ENCODE measurements at places on chromosomes 2 and 18.

DNA sequence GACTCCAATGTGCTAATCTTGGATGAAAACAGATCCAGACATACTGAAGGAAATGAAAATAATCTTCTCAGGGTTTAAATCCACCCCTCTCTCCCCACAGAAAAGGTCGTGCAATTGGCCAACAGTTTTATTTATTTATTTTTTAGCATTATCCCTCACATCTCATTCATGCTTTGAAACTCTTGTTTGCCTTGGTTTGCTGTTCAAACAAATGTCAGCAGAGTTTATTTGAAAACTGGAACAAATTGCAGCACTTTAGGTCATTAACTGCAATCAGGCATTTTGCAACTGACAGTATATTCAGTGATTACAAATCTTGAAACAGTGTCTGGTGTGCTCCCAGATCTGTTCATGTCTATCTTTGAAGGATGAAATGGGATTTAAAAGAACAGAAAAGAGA, 220.6 kb downstream of the SLC4A10 start:
- DNase-seq: no peak

GRCh38 chr2:23862716-23863426, 64.1 kb downstream of the ATAD2B start:
- no peak for DNase-seq

- DNase-seq: no peak
Measured at GRCh38 chr2:30421604-30422443, 25.2 kb upstream of the LCLAT1 start.

DNA sequence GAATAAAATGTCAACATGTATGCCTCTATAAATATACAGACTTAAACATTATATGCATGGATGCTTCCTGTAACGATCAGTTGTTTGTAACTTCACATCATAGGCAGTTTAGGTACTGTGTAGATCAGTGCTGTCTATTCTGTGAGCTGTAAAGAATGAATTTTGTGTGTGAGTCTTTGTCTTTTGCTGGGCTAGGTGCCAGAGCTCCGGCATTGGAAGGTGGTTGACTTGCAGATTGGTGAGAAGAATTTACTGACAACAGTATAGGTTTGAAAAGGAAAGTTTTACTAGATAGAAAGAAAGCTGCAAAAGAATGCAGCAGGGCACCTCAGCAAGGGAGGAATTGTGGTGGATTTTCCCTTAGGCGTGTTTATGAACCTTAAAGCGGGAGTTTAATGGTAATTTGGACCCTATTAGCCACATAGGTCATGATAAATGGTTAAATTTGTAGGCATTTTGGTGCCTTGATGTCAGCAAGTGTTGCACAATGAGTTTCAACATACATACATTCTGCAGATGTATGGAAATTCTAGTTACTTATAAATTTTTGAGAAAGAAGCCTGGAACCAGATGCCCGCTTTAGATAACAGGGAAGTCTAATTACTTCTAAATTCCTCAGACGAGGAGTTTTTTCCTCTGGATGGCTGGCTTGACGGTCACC, 6.7 kb upstream of the QPCT start:
- DNase-seq: no peak

GRCh38 chr2:85394976-85395375, 15.2 kb downstream of the CAPG start:
- DNase-seq: no peak

DNA sequence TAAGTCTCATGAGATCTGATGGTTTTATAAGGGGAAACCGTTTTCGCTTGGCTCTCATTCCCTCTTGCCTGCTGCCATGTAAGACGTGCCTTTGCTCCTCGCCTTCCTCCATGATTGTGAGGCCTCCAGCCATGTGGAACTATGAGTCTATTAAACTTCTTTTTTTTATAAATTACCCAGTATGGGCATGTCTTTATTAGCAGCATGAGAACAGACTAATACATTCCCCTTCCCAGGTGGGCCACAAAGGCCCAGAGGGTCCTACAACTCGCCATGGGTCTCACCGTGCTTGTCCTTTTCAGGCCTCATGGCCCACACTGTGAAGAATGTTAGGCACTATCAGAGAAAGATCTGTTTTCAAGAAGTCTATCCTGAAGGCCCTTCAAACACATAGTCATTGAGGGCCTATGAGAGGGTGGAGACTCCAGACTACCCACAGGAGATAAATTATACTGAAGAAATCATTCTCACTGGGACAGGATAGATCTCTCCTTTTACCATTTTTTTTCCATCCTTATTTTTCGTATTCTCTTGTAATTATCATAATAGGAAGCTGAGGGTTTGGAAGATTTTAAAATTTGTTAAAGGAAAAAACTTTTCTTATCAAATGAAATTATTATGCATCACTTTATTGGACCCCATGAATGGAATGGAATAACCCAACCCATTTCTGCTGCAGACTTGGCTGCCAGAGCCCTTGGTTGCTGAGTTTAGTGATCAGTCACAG, 91.0 kb upstream of the MSH2 start:
- DNase-seq: no peak

DNA sequence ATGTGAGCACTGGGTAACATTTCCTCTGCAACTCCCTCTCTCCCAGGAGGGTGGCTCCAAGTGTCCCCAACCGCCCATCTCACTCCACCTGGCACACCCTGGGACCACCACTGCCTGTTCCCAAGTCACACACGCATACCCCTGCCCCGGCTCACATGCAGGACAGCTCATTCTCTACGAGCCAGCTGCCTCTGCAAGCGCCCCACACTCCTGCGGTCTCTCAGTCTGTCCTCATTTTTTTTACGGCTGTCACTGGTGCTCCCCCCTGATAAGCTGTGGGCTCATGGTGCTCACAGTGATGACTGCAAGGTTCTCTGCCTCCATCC, 30.8 kb downstream of the AFG3L2 start:
- no peak for DNase-seq
